HFFc6 (cell line): ENCODE measurements at places on chromosomes 1 and 21. TPM values are rescaled to one million over a fixed set of nuclear protein-coding genes. Genes with fewer than 3 reads are reported as not detected.

RGS16 gene
- total RNA-seq, result 0.31 to 0.60 TPM (median 0.59 TPM) in 3 replicates

CRYBG2 gene
- not detected in 3 replicates for total RNA-seq

GRCh38 chr1:48216941-48217340 lies 5.6 kb upstream of the SLC5A9 start:
- H3K4me1 ChIP-seq, result no peaks in the 10 kb centered on the region
- H3K36me3 ChIP-seq, result peaks cover 4% of the 10 kb centered on the region; the same call in 1 of the 2 replicates
- DNase-seq, result no peak
- no peaks in the 10 kb centered on the region; the same call in 1 of the 2 replicates for H3K27me3 ChIP-seq
- H3K27ac ChIP-seq, result no peak overlapping the region

DNA sequence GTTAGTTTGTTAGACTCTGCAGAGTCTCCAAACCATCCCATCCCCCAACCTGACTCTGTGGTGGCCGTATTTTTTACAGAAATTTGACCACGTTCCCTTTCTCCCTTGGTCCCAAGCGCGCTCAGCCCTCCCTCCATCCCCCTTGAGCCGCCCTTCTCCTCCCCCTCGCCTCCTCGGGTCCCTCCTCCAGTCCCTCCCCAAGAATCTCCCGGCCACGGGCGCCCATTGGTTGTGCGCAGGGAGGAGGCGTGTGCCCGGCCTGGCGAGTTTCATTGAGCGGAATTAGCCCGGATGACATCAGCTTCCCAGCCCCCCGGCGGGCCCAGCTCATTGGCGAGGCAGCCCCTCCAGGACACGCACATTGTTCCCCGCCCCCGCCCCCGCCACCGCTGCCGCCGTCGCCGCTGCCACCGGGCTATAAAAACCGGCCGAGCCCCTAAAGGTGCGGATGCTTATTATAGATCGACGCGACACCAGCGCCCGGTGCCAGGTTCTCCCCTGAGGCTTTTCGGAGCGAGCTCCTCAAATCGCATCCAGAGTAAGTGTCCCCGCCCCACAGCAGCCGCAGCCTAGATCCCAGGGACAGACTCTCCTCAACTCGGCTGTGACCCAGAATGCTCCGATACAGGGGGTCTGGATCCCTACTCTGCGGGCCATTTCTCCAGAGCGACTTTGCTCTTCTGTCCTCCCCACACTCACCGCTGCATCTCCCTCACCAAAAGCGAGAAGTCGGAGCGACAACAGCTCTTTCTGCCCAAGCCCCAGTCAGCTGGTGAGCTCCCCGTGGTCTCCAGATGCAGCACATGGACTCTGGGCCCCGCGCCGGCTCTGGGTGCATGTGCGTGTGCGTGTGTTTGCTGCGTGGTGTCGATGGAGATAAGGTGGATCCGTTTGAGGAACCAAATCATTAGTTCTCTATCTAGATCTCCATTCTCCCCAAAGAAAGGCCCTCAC lies at the start of gene OLIG2:
TSS of gene OLIG2 (plus strand) at position 447 of the 954 bp plus-strand sequence. CDS start 928 bp downstream, outside the sequence.
- H3K4me3 ChIP-seq, result peak within 1 kb of the TSS; percentile 14; the same call in 1 of the 2 replicates
- peaks cover 83% of the 10 kb centered on the region for H3K27me3 ChIP-seq
- H3K4me1 ChIP-seq, result no peaks in the 10 kb centered on the region
- no peak for DNase-seq
- H3K27ac ChIP-seq, result no peak within 1 kb of the TSS

DNA sequence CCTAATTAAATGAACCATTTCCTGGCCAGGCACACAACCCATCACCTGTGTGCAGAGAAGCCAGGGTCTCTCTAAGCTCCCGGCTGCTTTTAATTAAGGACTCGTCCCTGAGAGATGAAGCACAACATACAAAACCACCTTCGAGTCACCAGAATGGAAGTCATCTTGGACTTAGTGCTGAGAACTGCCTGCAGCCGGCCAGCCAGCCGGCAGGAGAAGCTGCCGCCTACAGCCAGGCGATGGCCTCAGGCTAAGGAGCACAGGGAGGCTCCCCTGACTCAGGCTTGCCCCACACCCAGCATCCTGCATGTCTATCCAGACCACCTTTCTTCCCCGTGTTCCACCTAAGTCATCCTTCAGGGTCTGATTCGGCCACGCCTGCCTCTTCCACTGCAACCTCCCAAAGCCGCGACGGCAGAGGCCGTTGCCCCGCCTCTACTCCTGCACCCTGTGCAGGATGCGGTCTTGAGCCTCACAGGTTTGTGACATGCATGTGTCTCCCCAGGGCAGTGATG lies 83.6 kb downstream of the SLC66A1 start:
- peaks cover 35% of the 10 kb centered on the region for H3K36me3 ChIP-seq
- peak overlapping the region; percentile 89 for H3K27ac ChIP-seq
- H3K4me3 ChIP-seq, result peak overlapping the region; percentile 55

GRCh38 chr1:233487408-233487807 lies 126.5 kb upstream of the KCNK1 start:
- no peaks in the 10 kb centered on the region; the same call in 1 of the 2 replicates for H3K36me3 ChIP-seq
- no peak overlapping the region for H3K4me3 ChIP-seq
- no peaks in the 10 kb centered on the region for H3K27me3 ChIP-seq
- no peak overlapping the region for H3K27ac ChIP-seq
- no peaks in the 10 kb centered on the region for H3K4me1 ChIP-seq
- DNase-seq, result no peak

DNA sequence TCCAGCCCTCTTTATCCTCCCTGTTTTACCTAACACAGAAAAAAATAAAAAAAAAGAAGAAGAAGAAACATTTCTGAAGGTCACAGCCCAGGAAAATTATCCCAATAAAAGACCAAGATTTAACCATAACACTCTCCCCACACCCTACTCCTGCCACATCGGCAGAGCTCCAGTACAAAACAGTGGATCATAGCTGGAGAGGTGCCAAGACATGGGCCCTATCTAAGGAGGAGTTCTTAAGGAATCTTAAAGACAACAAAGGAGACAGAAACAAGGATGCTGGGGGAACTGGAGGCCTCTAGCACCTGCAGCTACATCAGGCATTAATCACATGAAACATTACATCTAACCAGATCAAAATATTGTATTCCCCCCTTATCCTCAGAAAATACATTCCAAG lies 432.8 kb downstream of the MATN1 start:
- no peak overlapping the region for H3K4me3 ChIP-seq
- H3K27me3 ChIP-seq, result peaks cover 5% of the 10 kb centered on the region; the same call in 1 of the 2 replicates
- DNase-seq, result no peak
- no peak overlapping the region for H3K27ac ChIP-seq

- no peaks in the 10 kb centered on the region for H3K36me3 ChIP-seq
Measured at GRCh38 chr1:53315046-53315445, 12.8 kb downstream of the LRP8 start.

NASP gene
- 41.6 to 62.4 TPM (median 56.2 TPM) in 3 replicates for total RNA-seq

RXFP4 gene
- not detected in 3 replicates for total RNA-seq

RIPK4 gene
- total RNA-seq, result 0.12 to 0.15 TPM in 2 of 3 replicates, not detected in the other

DNA sequence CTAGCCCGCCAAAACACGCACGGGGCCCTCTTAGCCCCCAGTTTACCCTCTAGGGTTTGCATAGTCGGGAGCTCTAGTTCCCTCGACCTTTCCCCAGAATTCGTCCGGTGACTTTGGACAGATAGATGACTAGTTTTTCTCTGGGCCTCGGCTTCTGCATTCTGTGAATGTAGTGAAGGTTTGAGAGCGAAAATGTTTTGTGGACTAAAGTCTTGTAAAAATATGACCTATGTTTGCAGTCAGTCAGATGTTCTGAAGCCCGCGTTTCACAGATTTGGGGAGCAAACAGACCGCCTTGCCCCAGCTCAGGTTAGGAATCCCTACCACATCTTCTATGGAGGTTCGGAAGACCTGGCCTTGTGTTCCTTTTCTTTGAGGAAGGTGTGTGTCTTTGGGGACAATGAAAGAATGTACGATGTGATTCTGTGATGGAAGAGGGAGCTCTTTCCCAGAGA lies 401 bp downstream of the UQCRH start:
- peaks cover 2% of the 10 kb centered on the region for H3K27me3 ChIP-seq
- H3K27ac ChIP-seq, result peak overlapping the region; percentile 98

PPM1J gene
- 1.1 and 1.9 TPM in 2 replicates for total RNA-seq

DNA sequence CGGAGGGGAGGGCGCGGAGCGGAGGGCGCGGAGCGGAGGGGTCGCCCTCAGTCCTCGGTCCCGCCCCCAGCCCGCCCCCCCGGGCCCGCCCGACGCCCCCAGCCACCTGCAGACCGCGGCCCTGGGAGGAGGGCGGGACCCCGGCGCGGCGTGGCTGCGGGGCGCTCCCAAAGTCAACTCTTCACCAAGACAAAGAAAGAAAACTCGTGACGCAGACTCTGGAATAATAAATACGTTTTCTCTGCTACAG lies 1.2 kb downstream of the HES4 start:
- H3K27ac ChIP-seq, result no peak overlapping the region
- H3K27me3 ChIP-seq, result peaks cover 11% of the 10 kb centered on the region
- no peak overlapping the region for H3K4me3 ChIP-seq

TRIM17 gene
- total RNA-seq, result not detected in 3 replicates

GRCh38 chr1:207908107-207908734 lies 2.7 kb downstream of the CD34 start:
- peaks cover 27% of the 10 kb centered on the region for H3K27me3 ChIP-seq
- H3K27ac ChIP-seq, result no peak overlapping the region
- no peak overlapping the region for H3K4me3 ChIP-seq
- no peak for DNase-seq

NUAK2 gene
- total RNA-seq, result 6.6 to 8.1 TPM (median 7.0 TPM) in 3 replicates

GRCh38 chr21:43262427-43262826 lies 93.6 kb downstream of the CRYAA start:
- H3K27me3 ChIP-seq, result peaks cover 17% of the 10 kb centered on the region
- no peaks in the 10 kb centered on the region for H3K36me3 ChIP-seq
- no peak for DNase-seq
- H3K4me3 ChIP-seq, result no peak overlapping the region
- no peak overlapping the region for H3K27ac ChIP-seq

- no peak overlapping the region for H3K27ac ChIP-seq
- H3K4me1 ChIP-seq, result no peaks in the 10 kb centered on the region
- DNase-seq, result no peak
- H3K36me3 ChIP-seq, result no peaks in the 10 kb centered on the region; the same call in 1 of the 2 replicates
- no peak overlapping the region for H3K4me3 ChIP-seq
- H3K27me3 ChIP-seq, result peaks cover 3% of the 10 kb centered on the region
Measured at GRCh38 chr1:14648896-14649855, 50.7 kb downstream of the KAZN start.

- H3K4me1 ChIP-seq, result peaks cover 30% of the 10 kb centered on the region
- H3K4me3 ChIP-seq, result no peak overlapping the region
- H3K27me3 ChIP-seq, result no peaks in the 10 kb centered on the region
- H3K36me3 ChIP-seq, result no peaks in the 10 kb centered on the region
- no peak for DNase-seq
Measured at GRCh38 chr1:70048336-70049094, 156.9 kb downstream of the LRRC40 start.

DNA sequence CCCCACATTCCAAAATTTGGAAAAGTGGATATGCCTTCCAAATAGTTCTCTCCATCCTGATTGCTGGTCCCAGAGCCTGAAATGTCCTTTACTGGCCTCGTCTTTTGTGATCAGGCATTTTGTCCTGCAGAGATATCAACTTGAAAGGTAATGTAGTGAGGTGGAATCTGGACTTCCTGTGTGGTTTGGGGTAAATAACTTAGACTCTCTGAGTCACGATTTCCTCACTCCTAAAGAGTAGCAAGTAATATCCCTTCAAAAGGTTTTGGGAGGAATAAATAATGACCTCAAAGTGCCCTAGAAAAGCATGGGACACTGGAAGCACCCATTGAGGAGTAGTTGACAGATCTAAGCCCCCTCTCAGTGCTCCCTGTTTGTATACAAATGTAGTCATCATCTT lies 426.6 kb downstream of the OMA1 start:
- peaks cover 2% of the 10 kb centered on the region; the same call in 1 of the 2 replicates for H3K27me3 ChIP-seq
- H3K27ac ChIP-seq, result no peak overlapping the region
- DNase-seq, result no peak
- H3K4me3 ChIP-seq, result no peak overlapping the region
- H3K4me1 ChIP-seq, result no peaks in the 10 kb centered on the region

BACE2 gene
- total RNA-seq, result 2.8 and 11.0 TPM in 2 replicates

AADACL3 gene
- not detected in 2 replicates for total RNA-seq

TMCC2 gene
- total RNA-seq, result 3.4 to 4.1 TPM (median 3.8 TPM) in 3 replicates

DNA sequence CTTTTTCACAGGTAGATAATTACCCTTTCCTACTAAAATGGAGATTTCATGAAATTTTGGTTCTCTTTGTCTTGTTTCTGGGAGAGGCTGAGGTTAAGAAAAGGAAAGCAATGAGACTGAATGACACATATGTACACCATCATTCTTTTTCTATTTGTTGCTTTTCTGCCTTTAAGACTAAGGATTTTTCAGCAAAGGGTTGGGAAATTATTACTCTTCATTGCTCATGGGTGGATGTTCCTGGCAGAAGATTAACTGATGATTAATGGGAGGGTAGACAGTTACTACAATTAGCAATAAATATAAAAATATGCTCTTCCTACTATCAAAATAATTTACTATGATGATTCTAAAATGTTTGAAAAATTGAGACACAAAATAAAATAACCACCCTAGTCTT lies 316.5 kb upstream of the USP24 start:
- H3K4me1 ChIP-seq, result peaks cover 2% of the 10 kb centered on the region; the same call in 1 of the 2 replicates
- no peaks in the 10 kb centered on the region; the same call in 1 of the 2 replicates for H3K27me3 ChIP-seq
- no peak overlapping the region for H3K4me3 ChIP-seq
- no peaks in the 10 kb centered on the region for H3K36me3 ChIP-seq

GRCh38 chr1:150233359-150234308 lies 2.3 kb downstream of the ANP32E start:
- no peaks in the 10 kb centered on the region; the same call in 1 of the 2 replicates for H3K27me3 ChIP-seq
- DNase-seq, result no peak
- peaks cover 15% of the 10 kb centered on the region for H3K4me1 ChIP-seq
- peaks cover 5% of the 10 kb centered on the region for H3K36me3 ChIP-seq

TMPRSS15 gene
- total RNA-seq, result not detected in 3 replicates

- peaks cover 14% of the 10 kb centered on the region for H3K36me3 ChIP-seq
- no peak for DNase-seq
- no peak overlapping the region for H3K4me3 ChIP-seq
- H3K4me1 ChIP-seq, result peaks cover 54% of the 10 kb centered on the region
- H3K27ac ChIP-seq, result peak overlapping the region; percentile 49
Measured at GRCh38 chr1:230210326-230210980, 143.4 kb downstream of the GALNT2 start.

- peaks cover 4% of the 10 kb centered on the region for H3K27me3 ChIP-seq
- no peak overlapping the region for H3K4me3 ChIP-seq
- peaks cover 39% of the 10 kb centered on the region for H3K4me1 ChIP-seq
- H3K36me3 ChIP-seq, result peaks cover 24% of the 10 kb centered on the region
Measured at GRCh38 chr21:43772425-43772821, 3.7 kb downstream of the CSTB start.
